ENCODE measurements at places on chromosomes 3 and 15.

DNA sequence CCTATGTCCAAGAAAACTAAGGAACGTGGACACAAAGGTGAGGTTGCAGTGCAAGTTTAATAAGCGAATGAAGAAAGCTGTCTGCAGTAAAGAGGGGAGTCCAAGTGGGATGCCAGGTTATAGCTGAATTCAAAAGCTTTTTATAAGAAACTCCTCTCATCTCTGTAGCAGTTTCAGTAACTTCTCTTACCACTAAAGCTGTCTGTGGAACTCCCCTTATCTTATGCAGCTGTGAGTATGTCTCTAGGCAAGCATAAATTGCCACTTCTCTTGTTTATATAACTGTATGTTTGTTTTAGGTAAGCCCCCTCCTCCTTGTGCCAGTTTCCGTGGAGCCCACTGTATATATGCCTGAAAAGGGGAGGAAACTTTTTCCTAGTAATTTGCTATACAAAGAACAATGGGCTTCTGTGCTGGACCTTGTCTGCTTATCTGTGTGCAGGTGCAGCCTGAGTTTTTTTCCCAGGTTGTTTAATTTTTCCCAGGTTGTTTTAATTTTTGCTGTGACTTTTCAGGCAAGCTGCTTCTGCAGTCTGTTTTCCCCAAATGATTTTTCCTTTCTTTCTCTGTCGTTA lies 875.1 kb upstream of the EPHA6 start:
- no peak for DNase-seq

DNA sequence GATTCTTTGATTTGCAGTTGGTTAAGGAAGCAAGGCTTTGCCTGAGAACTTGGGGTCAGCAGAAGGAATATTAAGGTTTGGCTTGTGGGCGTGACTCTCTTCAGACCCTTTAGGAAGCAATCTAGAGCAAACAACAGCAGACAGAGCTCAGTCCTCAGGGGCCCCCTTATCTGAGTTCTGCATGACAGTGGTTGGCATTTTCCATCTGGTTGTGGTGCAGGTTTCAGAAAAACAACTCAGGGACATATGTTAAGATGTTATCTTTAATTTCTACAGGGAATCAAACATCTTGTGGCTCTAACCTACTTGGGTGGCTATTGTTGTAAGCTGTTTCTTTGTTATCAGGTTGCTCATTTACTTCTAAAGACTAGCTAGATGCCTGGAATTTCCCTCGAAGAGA lies 141.4 kb downstream of the VPS8 start:
- DNase-seq = no peak

DNA sequence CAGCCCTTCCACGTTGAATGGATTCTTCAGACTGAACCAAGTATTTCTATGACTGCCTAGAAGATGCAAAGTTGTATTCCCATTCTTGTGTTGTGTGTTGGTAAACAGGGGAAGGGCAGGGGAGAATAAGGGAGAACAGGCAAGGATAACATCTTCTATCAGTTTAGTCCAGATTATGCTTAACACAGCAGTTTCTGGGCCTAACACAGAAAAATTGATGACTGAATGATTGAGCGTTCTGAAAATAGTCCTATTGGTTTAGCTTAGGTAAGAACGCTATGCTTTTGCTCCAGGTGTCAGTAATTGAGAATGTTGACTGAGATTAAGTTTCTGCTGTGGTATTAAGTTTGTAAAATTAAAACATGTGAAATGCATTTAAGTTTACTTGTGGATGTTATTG lies 8.6 kb downstream of the FOXB1 start:
- no peak for DNase-seq

DNA sequence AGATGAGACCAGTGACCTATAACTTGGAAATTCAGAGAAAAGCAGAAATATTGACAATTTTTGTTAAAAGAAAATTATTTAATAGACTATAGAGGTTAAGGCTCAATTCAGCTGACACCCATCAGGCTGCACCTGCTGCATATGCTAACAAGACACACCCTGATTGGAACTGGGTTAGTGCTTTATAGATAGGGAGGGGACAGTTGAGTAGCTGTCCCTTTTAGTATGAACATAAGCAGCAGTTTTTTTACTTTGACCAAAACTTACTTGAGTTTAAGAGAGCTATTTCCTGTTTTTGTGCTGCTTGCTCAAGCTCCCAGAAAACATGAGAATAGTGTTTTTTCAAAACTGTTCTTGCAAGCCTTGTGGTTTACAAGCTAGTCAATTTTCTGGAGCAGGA lies 292.6 kb downstream of the LRRC3B start:
- no peak for DNase-seq

GRCh38 chr3:50296721-50297383 lies 2.4 kb downstream of the HYAL3 start:
- no peak for DNase-seq

GRCh38 chr3:18892047-18892446 lies 256.3 kb upstream of the KCNH8 start:
- no peak for DNase-seq

DNA sequence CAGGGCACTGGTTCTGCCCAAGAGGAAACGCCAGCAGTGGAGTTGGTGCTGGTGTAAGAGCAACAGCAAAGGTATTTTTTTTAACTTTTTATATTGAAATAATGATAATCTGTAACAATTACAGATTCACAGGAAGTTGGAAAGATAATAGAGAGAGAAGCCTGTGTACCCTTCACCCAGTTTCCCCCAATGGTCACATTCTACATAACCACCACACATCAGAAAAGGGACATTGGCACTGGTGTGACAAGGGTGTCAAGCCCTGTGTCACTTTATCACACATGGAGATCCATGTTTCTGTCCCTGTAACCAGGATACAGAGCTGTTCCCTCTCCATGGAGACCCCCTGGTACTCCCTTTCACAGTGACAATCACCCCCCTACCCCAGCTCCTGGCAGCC lies 9.1 kb upstream of the PLXNA1 start:
- no peak for DNase-seq
